Right renal cortex interstitium (tissue), 3 donors: ENCODE measurements at places on chromosomes 16 and 17. TPM values are rescaled to one million over a fixed set of nuclear protein-coding genes. Genes with fewer than 3 reads are reported as not detected.

- DNase-seq = no peak
These were observed 64.1 kb upstream of the CACNG4 start for GRCh38 chr17:66900126-66901010.

- no peak for DNase-seq
These were observed 894.2 kb downstream of the KCNJ2 start for GRCh38 chr17:71063559-71063958.

- no peak for DNase-seq
These were observed 32.8 kb downstream of the DNAH2 start for GRCh38 chr17:7750321-7750821.

DNA sequence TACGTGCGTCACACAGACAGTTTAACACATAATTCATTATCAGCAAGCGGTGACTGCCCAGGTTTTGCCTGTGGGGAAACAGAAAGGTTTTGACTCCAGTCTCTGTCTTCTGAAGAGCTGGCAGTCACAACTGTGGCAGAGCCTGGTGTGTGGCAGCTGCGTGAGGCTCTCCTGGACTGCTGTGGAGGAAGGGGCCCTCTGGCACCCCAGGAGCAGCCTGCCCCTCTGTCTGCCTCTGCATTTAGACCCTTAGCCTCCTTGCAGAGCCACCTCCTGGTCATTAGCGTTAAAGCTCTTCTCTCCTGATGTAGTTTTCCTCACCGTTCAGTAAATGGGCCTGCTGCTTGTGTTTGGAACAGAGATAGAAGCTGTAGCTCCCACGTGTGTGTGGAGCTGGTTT lies 10.9 kb downstream of the RAB40C start:
- DNase-seq = no peak

DNA sequence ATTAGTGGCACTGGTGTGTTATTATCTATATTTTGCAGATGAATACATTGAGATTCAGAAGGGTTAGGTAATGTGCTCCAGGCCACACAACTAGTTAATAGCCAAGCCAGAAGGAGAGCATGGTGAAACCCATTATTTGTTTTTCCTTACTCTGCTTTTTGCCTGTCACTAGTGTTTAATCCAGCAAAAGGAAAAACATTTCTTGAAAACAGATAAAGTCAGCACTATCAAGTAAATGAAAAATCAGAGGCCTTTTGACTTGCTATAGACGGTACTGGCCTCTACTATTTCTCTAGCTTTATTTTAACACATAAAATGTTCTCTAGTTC lies 4.8 kb downstream of the PITPNC1 start:
- no peak for DNase-seq

DNA sequence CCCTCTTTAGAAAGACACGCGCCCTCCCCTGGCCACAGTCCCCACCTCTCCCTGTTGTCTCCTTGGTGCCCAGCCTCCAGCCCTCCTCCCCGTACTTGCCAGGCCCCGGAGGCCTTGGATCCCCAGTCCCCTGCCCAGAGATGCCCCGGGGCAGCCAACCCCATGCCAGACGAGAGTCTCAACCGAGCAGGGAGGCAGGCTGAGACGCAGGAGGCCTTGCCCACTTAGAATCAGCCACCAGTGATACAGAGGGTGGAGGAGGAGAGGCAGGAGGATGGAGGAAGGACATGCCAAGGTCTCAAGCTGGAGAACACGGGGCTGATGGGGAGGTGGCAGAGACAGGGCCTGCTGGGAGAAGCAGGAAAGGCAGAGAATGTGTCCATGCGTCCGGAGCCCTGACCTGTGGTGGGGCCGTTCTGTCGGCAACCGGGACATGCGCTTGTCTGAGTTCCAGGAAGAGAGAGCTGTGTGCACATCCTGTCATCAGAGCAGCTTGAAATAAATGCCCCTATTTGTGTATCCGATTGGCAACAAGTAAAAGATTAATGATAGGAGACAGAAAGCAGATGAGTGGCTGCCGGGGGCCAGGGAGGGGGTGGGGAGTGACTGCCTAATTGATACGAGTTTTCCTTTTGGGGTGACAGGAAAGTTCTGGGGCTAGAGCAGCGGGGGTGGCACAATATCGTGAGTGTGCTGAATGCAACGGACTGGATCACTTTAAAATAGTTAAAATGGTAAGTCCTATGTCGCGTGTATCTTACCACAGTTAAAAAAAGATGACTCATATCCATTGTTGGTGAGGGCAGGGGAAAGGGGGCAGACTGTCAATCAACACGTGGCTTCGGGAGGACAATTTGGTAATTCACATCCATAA lies 44.7 kb upstream of the MEAK7 start:
- DNase-seq = no peak

GRCh38 chr17:78818932-78819331 lies 21.7 kb downstream of the USP36 start:
- DNase-seq = no peak

DNA sequence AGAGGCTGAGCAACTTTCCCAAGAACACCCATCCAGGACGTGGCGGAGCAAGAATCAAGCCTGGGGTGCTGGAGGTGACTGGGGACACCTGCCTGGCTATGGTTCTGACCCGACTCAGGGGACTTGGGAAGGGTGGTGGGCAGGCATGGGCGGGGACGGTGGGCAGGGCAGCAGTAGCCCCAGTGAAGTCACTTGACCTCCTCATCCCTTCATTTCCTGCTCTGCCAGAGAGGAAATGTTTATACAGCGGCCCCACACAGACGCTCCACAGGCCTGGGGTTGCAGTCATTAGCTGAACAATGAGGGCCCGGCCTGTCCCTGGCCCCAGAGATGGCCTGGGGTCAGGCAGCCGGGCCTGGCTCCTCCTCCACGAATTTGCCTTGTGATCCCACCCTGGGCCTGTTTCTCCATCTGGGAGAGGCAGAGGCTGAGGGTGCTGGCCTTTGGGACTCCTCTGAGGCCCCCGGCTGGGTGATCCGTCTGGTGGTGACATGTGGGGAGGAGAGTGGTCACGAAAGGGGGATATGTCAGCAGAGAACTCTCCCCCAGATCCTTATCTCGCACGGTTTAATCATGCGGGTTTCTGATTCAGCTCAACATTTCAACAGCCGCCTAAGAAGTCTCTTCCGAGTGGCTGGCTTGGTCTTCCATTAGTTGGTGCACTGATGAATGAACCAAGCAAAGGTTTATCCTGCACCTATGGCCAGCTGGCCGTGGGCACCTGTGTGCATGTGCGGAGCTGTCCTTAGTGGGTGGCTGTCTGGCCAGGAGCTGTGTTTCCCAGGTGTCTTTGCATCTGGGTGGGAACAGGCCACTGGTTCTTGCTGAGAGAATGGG lies 175.9 kb downstream of the IRF8 start:
- no peak for DNase-seq

DNA sequence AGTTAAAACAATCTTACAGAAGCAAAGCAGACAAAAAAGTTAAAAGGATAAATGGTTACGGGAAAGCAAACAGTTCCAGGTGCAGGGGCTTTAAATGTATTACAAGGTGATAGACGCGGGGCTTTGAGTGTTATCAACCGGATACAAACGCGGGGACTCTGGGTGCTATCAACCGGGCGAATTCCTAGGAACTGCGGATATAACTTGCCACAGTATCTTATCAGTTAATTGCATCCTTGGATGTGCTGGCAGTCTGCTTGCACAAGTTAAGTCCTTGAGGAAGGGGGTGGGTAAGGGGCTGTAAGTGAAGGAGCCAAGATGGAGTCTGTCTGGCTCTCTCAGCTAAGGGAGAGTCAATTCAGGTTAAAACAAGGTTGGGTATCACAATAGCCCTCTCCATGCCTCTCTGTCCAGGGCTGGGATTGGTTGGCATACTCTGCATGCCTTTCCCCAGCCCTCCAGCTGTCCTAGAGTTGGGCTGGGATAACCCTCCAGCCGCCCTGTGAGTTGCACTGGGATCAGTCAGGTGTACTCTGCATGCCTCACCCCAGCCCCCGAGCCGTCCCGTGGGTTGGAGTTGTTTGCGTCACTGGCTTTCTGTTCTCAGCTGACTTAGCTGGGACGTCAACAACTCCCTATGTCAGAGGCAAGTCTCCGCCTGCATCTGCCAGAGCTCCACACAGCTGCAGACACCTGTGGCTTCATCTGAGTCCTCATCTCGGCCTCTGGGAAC lies 40.9 kb downstream of the TMEM235 start:
- no peak for DNase-seq

DNA sequence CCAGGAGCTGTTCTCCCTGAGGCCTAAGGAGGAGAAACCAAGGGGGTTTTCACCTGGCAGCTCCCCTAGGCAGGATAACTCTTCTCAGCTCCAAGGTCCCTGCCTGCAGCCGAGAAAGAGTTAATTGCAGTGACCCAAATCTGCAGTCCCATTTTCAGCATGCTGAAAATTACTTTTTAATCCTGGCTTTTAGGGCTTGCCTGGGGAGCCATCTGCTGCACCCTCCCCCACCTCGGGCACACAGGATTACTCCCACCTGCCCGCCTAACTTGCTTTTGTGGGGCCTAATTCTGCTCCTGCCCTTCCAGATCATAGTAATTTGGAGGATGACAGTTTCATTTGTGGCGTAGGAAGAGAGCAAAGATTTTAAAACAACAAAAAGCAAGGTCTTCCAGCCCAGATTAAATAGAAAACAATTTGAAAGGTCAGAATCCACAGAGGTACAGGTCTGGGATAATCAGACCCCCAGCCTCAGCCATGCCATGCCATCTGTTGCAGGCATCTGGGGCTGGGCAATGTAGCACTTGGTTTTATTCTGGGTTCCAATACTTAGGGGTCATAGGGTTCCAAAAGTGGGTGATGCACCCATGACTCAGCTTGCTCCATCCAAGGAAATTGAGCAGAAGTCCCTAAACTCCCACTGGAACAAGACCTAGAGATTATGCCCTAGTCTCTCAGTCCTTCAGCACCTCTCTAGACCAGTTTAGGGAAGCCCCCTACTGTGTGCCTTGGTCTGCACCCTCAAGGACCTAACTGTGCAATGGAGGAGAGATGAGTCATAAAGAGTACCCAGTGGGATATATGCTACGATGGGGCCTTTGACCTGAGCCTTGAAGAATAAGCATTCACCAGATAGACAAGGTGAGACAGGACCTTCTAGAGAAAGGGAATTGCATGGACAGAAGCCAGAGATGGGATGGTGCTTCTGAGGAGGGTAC lies 64.5 kb upstream of the NLK start:
- DNase-seq = no peak

GRCh38 chr16:9384141-9384540 lies 292.7 kb downstream of the HAPSTR1 start:
- DNase-seq = no peak

DNA sequence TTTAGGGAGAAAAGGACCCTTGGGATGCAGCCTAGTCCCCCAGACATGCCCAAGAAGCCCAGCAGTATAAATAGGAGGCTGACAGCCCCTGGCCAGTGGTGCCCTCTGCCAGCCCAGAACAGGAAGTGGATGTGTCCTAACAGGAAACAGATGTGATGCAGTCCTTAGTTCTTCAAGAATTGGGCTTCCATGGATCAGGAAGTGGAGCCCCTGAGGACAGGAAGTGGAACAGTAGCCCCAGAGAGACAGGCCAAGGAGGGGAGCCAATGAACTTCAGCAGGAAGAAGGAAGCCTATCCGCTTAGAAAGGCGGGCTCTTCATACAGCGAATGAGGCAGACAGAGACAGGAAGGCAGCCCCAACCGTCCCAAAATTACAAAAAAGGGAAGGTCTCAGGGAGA lies 7.2 kb downstream of the CTF1 start:
- DNase-seq = no peak

Gene CA7
- 0.25 TPM for polyA plus RNA-seq

Gene TBX6
- 0.79 TPM for polyA plus RNA-seq

Gene VMO1
- polyA plus RNA-seq = 0.39 TPM

Gene ST6GALNAC1
- polyA plus RNA-seq = 0.25 TPM

Gene PTX4
- not detected for polyA plus RNA-seq

Gene KRT33A
- polyA plus RNA-seq = not detected

Gene HSD17B2
- polyA plus RNA-seq = 13.7 TPM

Gene TMEM114
- polyA plus RNA-seq = not detected
